ENCODE measurements at places on chromosomes 7 and 10. TPM values are rescaled to one million over a fixed set of nuclear protein-coding genes. Genes with fewer than 3 reads are reported as not detected.

DNA sequence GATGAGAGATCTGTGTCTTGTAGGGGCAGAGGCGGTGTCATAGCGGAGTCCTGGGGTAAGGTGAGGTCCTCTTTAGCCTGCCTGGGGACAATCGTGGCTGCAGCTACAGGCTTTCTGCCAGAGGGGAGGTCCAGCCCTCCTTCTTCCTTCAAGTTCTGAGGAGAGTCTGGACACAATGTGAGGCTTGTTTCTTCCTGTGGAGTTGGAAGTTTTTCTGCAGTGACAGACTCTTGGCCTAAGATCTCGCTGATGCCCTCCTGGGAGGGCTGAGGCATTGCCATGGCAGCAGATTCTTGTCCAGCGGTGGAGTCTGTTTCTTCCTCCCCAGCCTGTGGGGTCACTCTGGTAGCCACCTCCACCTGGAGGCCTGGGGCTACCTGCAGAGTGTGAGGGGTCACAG lies 4.4 kb downstream of the NACAD start:
- no peak overlapping the region for H3K27ac ChIP-seq
- no peaks in the 10 kb centered on the region for H3K36me3 ChIP-seq
- peaks cover 7% of the 10 kb centered on the region for H3K27me3 ChIP-seq
- peaks cover 5% of the 10 kb centered on the region for H3K4me1 ChIP-seq
- no peak for DNase-seq

- H3K27me3 ChIP-seq, result no peaks in the 10 kb centered on the region
- H3K4me3 ChIP-seq, result no peak overlapping the region
- no peak for DNase-seq
Measured at GRCh38 chr7:35785250-35785649, 15.6 kb upstream of the SEPTIN7 start.

- H3K27me3 ChIP-seq, result no peaks in the 10 kb centered on the region
- no peaks in the 10 kb centered on the region for H3K36me3 ChIP-seq
- no peak overlapping the region for H3K27ac ChIP-seq
- no peak for DNase-seq
- H3K4me1 ChIP-seq, result no peaks in the 10 kb centered on the region
- H3K4me3 ChIP-seq, result no peak overlapping the region
Measured at GRCh38 chr10:120582753-120583152, 125.7 kb downstream of the PLPP4 start.

GRCh38 chr7:53541475-53541874 lies 506.0 kb downstream of the POM121L12 start:
- no peak overlapping the region for H3K27ac ChIP-seq
- no peaks in the 10 kb centered on the region for H3K4me1 ChIP-seq
- H3K27me3 ChIP-seq, result no peaks in the 10 kb centered on the region
- no peaks in the 10 kb centered on the region for H3K36me3 ChIP-seq
- H3K4me3 ChIP-seq, result no peak overlapping the region

DNA sequence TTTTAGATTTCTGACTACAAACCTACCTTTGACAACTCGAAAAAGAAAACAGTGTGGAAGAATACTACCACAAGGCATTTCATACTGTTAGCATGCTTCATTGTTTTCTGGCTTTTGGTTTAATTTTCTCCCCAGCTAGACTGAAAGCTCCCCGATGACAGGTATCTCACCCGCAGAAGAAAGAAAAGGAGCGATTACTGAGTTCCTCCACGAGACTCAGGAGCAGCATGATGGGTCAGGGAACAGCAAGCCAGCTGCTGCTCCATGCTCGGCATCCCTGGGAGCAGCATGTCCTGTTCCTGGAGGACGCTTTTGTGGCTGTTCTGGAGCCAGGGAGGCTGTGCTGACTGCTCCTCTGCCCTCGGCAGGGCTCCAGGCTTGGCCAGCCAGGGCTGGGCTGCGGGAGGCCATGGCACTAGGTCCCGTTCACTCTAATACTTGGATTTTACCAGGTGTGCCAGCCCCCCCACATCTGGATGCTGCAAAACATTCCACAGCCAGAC lies 133.4 kb downstream of the PRKAG2 start:
- no peak overlapping the region for H3K4me3 ChIP-seq
- no peak overlapping the region for H3K27ac ChIP-seq

GRCh38 chr7:152851881-152852417 lies 92.4 kb downstream of the ACTR3B start:
- peaks cover 9% of the 10 kb centered on the region for H3K36me3 ChIP-seq
- no peak overlapping the region for H3K4me3 ChIP-seq
- no peak for DNase-seq
- H3K27ac ChIP-seq, result no peak overlapping the region
- H3K27me3 ChIP-seq, result no peaks in the 10 kb centered on the region
- no peaks in the 10 kb centered on the region for H3K4me1 ChIP-seq

GRCh38 chr10:114917927-114918672 lies 19.9 kb upstream of the TRUB1 start:
- no peaks in the 10 kb centered on the region for H3K36me3 ChIP-seq
- DNase-seq, result no peak
- no peak overlapping the region for H3K27ac ChIP-seq
- no peaks in the 10 kb centered on the region for H3K4me1 ChIP-seq
- H3K27me3 ChIP-seq, result peaks cover 7% of the 10 kb centered on the region
- no peak overlapping the region for H3K4me3 ChIP-seq

GRCh38 chr10:122333037-122333436 lies 41.5 kb upstream of the PLEKHA1 start:
- H3K36me3 ChIP-seq, result no peaks in the 10 kb centered on the region
- H3K27ac ChIP-seq, result no peak overlapping the region
- no peaks in the 10 kb centered on the region for H3K4me1 ChIP-seq

DNA sequence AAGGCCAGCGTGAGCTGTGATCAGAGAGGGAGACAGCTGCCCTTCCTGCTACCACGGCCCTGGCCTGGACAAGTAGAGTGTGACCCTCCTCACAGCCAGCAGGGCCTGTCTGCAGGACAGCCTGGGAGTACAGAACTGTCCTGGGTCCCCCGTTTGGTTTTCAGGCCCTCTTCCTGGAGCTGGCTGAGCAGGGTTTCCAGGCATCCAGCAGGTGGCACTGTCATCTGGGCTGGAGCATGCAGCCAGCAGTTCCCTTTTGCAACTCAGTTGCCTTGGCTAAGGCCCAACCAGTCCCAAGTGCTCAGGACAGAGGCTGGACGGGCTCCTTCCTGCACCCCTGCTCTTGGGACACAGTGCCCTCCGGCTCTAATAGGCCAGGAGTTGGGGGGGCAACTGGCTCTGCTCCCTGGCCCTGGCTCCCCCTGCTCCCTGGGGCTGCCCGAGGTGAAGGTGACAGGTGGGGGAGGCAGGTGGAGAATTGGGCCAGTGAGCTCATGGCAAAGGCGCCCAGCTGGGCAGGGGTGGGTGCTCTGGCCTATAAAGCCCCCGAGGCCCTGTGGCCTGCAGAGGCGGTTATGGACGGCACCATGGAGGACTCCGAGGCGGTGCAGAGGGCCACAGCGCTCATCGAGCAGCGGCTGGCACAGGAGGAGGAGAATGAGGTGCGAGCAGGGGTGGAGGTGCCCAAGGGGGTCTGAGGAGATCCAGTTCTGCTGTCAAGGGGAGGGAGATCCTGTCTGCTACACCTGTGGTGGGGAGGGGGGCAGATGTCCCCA lies at the start of gene ANKRD2:
ANKRD2 (plus strand) TSS at position 566 of the 776 bp plus-strand sequence; CDS start at position 576, 10 bp downstream.
- H3K4me3 ChIP-seq, result no peak within 1 kb of the TSS
- no peaks in the 10 kb centered on the region for H3K27me3 ChIP-seq
- H3K36me3 ChIP-seq, result no peaks in the 10 kb centered on the region
- no peaks in the 10 kb centered on the region for H3K4me1 ChIP-seq
- no peak within 1 kb of the TSS for H3K27ac ChIP-seq

The AS3MT gene
- 0.77 TPM for total RNA-seq

The TRIM50 gene
- not detected for total RNA-seq

The IGF2BP3 gene
- not detected for total RNA-seq

The AGR2 gene
- total RNA-seq, result not detected

The IL15RA gene
- 4.4 TPM for total RNA-seq

The SAP25 gene
- 52.0 TPM for total RNA-seq
